ENCODE measurements at places on chromosomes 16 and 17.

DNA sequence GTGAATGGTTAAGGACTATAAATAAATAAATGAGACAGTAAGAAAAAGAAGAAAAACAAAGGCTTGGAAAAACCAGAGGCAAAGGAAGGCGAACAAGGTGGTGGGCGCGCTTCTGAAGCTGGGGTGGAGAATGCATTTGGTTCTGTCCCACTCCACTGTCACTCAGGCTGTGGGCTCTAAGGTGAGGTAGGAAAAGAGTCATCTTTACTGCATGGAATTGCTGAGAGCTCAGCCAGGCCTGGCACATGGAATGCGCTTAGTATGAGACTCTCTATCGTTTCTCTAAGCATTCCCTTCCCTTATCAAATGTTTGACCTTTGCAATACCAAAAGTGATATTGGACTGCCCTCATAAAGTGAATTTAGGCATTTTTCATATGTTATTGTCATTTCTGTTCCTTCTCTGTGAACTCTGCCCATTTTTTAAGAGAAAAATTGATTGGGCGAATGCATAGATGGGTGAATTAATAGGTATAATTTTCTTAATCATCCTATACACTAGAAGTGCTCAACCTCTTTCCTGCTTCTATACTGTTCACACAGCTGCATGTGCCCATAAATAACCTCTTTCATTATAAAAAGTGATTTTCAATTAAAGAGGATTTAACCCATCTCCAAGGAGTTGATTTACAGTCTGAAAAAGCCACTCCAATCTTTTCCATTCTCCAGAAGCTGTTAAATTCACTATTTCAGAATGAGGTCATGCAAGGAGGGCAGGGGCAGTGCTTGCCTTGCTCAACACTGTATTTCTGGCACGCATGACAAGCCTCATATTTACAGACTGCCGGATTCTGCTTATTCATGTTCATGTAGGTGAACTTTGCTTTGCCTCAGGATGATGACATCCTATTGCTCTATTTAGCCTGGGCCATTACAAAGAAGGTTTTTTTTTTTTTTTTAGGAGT, 87.7 kb downstream of the MYH10 start:
- DNase-seq: no peak

- DNase-seq: no peak
Observed at GRCh38 chr17:3960764-3961163, 3.5 kb downstream of the ATP2A3 start.

GRCh38 chr16:50208460-50208931, 55.4 kb downstream of the TENT4B start:
- no peak for DNase-seq

- no peak for DNase-seq
Observed at GRCh38 chr17:33935822-33936221, 319.3 kb upstream of the CCL2 start.

DNA sequence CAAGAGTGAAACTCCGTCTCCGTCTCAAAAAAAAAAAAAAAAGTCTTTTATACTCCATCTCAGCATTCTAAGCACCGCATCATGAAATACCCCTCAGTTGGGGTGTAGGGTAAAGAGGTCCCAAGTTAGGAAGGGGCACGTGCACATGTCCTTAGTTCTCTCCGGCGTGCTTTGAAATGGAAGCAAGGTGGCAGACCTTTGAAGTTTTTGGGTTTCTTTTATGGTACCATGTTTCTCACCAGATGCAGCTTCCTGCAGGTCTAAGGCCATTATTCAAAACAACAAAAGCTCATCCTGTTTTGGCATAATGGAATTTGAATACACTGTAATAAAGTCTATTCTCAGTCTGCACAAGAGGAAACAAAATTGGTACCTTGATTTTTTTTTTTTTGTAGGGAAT, 9.6 kb downstream of the EMC8 start:
- DNase-seq: no peak

GRCh38 chr17:44343510-44344209, 1.4 kb upstream of the GRN start:
- DNase-seq: no peak

DNA sequence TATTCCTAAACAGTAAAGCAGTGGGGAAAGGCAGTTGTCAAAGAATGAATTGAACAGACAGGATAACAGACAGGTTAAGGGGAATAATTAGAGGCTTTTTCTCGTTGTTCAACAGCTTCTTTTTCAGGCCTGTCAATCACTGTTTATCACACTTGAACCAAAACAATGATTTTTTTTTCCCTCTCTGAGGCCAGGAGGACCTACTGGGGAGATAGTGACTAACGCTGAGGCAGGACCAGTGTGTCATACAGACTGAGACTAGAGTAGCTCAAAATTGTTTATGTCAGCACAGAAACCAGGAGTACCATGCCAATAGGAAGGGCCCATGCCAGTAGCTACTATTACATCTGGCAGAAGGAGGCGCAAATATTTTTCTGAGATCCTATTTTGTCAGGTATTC, 41.3 kb upstream of the NLK start:
- no peak for DNase-seq

GRCh38 chr17:48456589-48456988, 26.6 kb upstream of the SKAP1 start:
- no peak for DNase-seq

DNA sequence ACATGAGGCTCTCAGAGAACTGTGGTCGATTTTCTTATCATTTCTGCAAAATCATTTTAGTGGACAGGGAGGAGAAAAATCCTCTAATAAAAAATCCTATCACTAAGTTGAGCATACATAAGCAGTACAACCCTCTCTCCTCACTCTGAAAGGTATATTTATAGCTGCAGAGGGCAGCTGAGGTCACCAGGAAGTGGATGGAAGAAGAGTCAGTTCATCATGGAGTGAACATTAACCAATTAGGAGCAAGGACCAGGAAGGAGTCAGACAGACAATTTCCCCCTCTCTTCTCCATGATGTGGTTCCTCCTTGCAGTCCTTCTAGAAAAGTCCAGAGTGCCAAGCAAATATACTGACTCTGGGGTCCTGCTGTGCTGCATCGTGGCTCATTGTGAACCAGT, 253.7 kb downstream of the TOX3 start:
- peak; percentile 7 for DNase-seq

DNA sequence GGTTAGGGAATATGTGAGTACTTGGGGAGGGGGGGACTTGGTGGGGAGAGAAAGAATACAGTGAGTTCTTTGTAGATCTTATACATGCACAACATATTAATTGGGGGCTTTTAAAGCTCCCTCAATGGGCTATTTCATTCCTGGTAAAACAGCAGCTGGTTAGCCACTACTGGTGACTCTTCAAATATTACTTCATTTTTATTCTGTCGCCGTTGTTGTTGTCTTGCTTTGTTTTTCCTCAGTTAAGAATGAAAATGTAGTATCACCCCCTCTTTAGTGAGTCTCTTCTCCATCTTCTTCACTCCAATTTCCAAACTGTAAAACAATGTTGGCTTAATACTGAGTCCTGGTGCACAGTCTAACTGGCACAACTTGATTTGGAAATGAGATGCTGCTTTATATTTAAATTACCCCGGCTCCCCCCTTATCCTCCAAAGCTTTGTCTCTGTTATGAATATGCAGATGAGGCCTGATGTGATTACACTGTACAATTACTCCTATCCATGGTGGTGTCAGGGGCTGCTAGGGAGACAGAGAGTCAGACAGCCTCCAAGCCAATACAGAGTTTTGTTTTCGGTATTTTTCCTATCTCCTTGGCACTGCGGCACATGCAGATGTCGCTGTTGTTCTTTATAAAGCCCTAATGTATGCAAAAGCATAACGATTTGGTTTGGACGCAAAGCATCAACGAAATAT, 256.9 kb upstream of the PMFBP1 start:
- no peak for DNase-seq

- no peak for DNase-seq
Observed at GRCh38 chr16:4498546-4499195, 22.5 kb downstream of the HMOX2 start.

All from NCI-H82 (cell line).